ENCODE measurements at places on chromosomes 2 and 18. TPM values are rescaled to one million over a fixed set of nuclear protein-coding genes. Genes with fewer than 3 reads are reported as not detected.

GRCh38 chr2:129061069-129061768 is 742.6 kb upstream of the HS6ST1 start:
- H3K27ac ChIP-seq, result no peak overlapping the region
- no peaks in the 10 kb centered on the region for H3K27me3 ChIP-seq
- H3K4me1 ChIP-seq, result no peaks in the 10 kb centered on the region

DNA sequence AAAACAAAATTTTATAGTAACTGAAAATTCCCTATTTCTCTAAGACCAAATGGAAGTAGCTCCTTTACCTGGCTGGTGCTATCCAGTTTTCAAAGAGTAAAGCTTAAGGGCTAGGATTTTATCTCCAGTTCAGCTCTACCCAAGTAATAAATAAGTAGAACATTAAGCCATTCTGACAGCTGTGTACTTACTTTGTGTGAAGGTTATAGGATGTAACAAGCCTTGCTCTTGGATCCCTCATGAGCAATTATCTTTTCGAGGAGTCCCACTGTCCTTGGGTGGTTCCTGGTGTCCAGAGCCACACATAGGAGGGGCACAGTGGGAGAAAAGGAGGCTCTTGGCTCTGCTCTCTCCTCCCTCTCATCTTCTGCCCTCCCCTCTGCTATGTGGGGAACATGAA is 45.5 kb downstream of the KIF5C start:
- peaks cover 1% of the 10 kb centered on the region for H3K36me3 ChIP-seq
- peaks cover 14% of the 10 kb centered on the region for H3K4me1 ChIP-seq
- no peak overlapping the region for H3K4me3 ChIP-seq
- no peak overlapping the region for H3K27ac ChIP-seq
- no peak for DNase-seq
- no peaks in the 10 kb centered on the region for H3K27me3 ChIP-seq

DNA sequence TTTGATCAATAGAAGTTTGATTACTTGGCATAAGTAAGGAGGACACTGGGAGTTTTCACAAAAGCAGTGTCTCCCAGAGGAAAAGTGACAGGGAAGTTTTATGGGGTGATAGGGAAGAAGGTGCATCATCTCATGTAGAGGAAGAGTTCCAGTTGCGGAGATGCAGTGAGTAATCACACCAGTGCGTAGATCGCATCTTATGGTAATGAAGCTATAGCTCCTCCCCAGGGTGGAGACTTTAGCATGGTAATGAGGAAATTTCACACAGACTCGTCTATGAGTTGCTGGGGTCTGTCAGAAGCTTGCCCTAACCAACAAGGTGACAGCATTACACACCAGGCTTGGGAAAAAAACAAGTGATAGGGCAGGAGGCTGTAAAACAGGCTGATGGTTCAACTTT is 49.0 kb downstream of the KYNU start:
- H3K36me3 ChIP-seq, result no peaks in the 10 kb centered on the region
- H3K4me1 ChIP-seq, result no peaks in the 10 kb centered on the region
- no peak overlapping the region for H3K27ac ChIP-seq

DNA sequence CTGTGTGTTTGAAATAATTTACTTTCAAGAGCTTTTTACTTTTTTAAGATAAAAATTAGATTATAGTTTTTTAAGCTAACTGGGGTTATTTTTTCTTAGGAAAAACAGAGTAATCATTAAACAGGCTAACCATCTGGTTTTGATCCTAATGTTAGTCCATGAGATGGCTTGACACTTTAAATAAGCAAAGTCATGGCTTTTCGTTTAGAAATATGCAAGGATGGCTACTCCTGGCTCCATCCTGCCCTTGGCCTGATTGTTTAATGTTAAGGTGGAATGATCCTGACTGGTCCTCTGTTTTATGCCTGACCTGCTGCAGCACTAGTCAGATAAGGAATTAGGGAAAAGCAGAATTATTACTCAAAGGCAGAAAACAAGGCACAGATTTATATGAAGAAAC is 39.7 kb upstream of the PNPT1 start:
- DNase-seq, result no peak
- no peaks in the 10 kb centered on the region for H3K4me1 ChIP-seq
- H3K4me3 ChIP-seq, result no peak overlapping the region
- H3K27me3 ChIP-seq, result peaks cover 3% of the 10 kb centered on the region
- no peak overlapping the region for H3K27ac ChIP-seq

DNA sequence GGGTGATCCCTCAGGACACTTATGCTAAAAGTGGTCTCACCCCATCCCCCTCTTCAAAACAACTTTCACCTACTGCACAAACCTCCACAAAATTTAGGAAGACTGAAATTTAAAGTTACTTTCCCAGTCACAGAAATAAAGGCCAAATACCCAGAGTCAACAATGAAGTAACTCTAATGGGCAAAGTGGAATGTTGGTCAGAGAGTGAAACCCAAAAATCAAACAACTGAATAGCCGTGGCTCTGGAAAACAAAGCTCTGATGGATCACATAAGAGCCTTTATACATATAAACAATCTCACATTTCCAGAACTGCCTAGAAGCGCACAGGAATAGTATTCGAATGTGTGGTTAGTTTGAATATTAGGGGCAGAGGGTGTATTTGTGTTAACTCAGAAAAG is 4.7 kb downstream of the ACVR1 start:
- H3K4me3 ChIP-seq, result no peak overlapping the region
- no peaks in the 10 kb centered on the region for H3K27me3 ChIP-seq
- H3K36me3 ChIP-seq, result peaks cover 6% of the 10 kb centered on the region
- DNase-seq, result no peak
- H3K27ac ChIP-seq, result no peak overlapping the region

- H3K36me3 ChIP-seq, result no peaks in the 10 kb centered on the region
- no peak for DNase-seq
- H3K27ac ChIP-seq, result peak overlapping the region; percentile 84
These were observed 29.4 kb downstream of the ZFP36L2 start for GRCh38 chr2:43196768-43197587.

- peaks cover 3% of the 10 kb centered on the region for H3K36me3 ChIP-seq
- H3K27me3 ChIP-seq, result no peaks in the 10 kb centered on the region
- H3K27ac ChIP-seq, result no peak overlapping the region
- no peak for DNase-seq
- peaks cover 46% of the 10 kb centered on the region for H3K4me1 ChIP-seq
These were observed 1.9 kb upstream of the ST3GAL5 start for GRCh38 chr2:85890522-85891176.

DNA sequence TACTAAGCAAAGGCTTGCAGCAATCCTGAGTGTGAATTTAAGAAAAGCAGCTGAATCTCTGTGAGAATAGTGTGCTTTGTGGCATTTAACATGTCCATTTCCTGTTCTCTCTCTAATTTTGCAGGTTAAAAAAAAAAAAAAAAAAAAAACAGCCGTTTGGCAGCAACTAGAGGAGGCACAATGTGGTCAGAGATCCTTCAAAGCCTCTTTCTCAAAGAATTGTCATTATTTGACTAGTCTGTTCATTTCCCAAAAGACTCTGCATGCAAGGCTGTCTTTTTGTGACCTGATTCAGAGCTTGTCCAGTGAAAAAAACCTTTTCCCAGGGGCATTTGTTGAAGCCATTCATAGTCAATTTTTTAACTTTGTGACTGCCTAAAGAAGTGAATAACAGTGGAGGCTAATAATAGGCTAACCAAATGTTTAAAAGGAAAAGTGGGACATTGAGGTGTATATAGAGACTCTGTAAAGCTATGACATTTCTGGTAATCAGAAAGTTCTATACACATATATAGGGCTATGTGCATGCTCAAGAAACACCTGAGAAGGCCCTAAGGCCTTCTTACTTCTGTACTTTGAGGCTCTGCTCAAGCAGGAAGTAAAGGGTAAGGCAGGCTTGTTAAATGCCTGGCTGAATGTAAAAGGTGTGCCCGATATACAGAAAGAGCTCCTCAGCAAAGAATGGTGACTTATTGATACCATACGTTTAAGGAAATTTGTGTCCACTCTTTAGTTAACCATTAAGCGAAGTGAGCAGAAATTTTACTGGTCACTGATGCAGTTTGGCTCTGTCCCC is 289.6 kb upstream of the RAB6C start:
- no peak overlapping the region for H3K27ac ChIP-seq
- H3K36me3 ChIP-seq, result no peaks in the 10 kb centered on the region
- no peak for DNase-seq

- no peaks in the 10 kb centered on the region for H3K4me1 ChIP-seq
- no peak for DNase-seq
These were observed 332.6 kb downstream of the SUCLG1 start for GRCh38 chr2:84126530-84126929.

DNA sequence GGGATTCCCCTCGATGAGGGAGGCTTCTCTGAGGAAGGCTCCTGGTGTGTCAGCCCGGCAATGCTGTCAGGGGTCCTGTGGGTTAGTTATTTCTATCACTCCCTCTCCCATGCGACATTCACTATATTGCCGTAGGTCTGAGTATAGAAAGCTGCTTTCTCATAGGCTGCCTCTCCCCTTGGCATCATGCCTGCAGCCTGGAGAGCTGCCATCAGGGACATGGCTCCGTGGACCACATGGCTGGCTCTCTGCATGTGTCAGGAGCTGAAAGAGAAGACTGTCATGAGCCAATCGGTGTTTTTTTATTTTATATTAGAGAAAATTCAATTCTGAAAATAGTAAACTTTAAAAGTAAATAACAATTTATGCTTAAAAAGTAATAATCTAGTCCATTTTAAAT is 198.0 kb downstream of the CDH20 start:
- H3K36me3 ChIP-seq, result no peaks in the 10 kb centered on the region
- no peak overlapping the region for H3K4me3 ChIP-seq

DNA sequence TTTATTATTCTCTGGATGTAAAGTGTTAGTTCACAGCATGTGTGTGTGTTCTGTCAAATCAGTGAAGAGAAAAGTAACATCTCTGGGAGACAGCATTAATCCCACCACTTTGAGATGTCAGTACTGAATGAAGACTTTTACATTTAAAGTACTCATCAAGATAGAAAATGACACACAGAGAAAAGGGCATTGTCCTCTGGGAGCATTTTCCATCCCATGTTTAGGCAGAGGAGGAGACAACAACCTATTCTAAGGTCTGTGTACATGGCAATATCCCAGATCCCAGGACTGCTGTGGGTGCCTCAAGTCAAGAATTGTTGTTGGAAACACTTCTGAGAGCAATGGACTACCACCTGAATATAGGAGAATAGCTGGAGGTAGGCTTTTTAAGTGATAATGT is 201.5 kb downstream of the PPP1R1C start:
- H3K4me1 ChIP-seq, result no peaks in the 10 kb centered on the region
- no peaks in the 10 kb centered on the region for H3K36me3 ChIP-seq
- H3K27me3 ChIP-seq, result peaks cover 5% of the 10 kb centered on the region
- no peak overlapping the region for H3K4me3 ChIP-seq
- DNase-seq, result no peak
- H3K27ac ChIP-seq, result no peak overlapping the region

The CNTNAP5 gene
- total RNA-seq, result not detected

The TNFRSF11A gene
- total RNA-seq, result 6.1 TPM

The MOCOS gene
- total RNA-seq, result 0.17 TPM

The MARCO gene
- total RNA-seq, result not detected

The SERPINB11 gene
- total RNA-seq, result not detected

The ALPG gene
- not detected for total RNA-seq

All from activated CD4-positive, alpha-beta memory T cell treated with anti-CD3 and anti-CD28 coated beads for 36 hours (primary cell).